ENCODE measurements at places on chromosomes 7 and 10.

DNA sequence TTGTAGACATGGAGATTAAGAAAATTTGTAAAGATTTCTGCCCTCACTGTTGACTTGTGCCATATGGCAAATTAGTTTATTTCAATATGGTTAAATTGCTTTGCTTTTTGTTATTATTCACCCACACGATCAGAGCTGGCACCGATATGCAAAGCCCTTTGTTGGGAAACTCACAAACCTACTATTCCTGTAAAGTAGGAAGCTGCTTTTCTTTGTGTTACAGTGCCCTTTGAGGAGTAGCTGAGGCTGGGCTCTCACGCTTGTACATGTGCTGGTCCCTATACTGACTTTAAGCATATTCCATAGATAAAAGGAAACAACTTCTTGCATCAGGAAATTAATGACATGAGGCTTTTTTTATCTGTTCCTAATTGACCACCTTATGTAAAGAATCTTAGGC lies 17.6 kb upstream of the AOAH start:
- no peak for DNase-seq

DNA sequence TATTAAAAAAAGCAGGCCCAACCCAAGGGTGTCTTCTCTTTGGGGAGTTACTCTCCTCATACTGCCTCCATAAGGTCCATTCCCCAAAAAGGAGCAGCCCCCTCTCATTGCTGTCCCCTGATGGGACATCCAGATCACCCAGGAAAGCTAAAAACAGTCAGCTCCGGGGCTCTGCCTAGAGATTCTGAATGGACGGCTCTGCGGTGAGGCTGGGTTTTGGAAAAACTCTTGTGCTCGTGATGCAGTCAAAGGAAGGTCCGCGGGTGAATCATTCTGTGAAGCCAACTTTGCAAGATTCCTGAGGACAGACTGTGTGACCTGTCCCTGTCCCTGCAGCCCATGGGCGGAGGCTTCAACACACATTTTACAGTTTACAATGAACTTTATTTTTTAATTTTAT lies 351.5 kb downstream of the TYW1 start:
- DNase-seq: no peak

DNA sequence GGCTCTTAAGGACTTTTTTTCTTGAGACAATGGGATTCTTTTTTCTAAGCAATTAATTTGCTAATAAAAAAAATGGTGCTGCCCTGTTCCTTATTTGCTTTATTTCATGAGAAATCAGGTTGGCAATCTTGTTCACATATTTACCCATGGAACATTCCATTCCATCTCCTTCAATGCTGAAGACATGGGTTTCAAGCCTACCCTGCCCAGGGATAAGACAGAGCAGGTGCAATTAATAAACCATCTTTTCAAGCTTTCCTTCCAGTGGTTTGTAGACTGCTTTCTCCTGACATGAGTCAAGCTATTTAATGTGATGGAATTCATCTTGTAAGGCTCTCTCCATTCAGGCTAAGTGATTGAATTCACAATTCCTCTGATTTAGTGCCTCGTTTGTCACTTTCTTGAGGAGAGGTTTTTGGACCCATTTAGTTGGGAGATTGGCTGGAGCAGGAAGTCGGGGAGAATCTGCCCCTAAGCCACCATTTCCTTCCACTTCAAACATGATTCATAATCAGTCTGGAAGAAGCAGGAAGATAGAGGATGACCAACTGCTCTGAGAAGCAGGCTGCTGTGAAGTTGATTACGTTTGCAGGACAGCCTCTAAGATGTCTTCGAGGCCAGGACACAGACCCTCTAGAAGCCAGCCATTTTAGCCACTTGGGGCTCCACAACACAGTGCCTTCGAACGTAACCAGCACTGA lies 552.4 kb upstream of the GALNT17 start:
- no peak for DNase-seq

- no peak for DNase-seq
Observed at GRCh38 chr7:142898377-142899170, 13.0 kb upstream of the TRPV6 start.

GRCh38 chr10:102069071-102069470 lies 3.9 kb downstream of the HPS6 start:
- no peak for DNase-seq

DNA sequence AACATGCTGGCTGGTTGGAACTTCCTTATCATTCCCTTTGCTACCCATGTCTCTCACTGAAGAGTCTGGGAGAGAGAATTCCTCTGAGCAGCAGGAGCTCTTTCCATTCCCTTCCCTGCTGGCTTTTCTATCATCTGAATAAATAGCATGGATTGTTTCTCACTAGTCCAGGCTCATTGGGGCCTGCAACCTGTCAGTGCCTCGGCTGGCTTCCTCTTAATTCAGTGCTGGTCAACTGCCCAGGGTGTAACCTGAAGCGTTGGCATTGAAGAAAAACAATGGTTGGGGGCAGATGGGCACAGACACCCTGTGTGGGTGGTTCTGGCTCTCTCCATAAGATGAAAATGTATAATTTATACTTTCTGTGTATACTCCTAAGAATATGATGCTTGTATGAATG lies 155.6 kb downstream of the ANLN start:
- no peak for DNase-seq

DNA sequence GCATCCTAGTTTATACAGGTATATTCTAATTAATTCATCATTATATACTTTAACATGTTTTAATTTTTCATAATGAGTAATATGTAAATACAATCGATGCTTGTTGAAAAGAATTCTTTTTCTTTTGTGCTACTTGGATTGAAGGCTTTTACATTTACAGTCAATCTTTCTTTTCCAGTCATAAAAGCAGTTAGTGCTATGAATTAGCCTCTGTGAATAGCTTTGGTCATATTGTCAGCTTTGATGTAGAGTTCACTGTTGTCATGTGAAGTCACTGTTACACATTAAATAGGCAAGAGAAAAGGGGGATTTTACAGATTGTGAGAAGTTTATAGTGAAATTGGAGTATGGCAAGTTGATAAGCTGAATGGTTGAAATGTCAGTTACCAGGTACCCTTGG lies 103.3 kb upstream of the FAM133B start:
- no peak for DNase-seq

- DNase-seq: no peak
Observed at GRCh38 chr10:42476101-42476500, 162.3 kb downstream of the ZNF33B start.

GRCh38 chr7:135769005-135769802 lies 20.6 kb upstream of the FAM180A start:
- no peak for DNase-seq

DNA sequence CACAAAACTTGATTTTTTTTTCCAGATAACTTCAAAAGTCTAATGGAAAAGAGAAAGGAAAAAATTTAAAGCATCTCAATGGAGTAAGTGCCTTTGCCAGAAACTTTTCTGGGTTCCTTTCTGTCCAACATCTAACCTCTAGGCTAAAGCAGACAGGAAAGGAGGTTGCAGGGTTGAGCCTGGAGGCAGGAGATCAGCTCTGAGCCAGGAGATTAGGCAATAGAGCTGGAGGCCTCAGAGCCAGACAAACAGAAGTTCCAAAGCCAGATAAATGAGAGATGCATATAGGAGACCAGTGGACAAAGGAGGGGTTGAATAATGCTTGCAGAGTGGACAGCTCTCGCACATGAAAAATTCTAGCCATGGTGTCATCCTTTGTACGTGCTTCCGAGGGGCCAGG lies 42.9 kb downstream of the CHN2 start:
- DNase-seq: no peak

DNA sequence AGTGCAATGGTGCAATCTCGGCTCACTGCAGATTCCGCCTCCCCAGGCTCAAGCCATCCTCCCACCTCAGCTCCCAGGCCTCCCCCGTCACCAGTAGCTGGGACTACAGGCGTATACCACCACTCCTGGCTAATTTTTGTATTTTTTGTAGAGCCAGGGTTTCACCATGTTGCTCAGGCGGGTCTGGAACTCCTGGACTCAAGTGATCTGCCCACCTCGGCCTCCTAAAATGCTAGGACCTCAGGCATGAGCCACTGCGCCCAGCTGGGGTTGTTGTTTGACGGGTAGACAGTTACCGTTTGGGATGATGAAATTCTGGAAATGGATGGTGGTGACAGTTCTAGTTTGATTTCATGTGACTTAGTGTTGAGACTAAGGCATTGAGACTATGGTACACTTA lies 15.3 kb downstream of the CALML3 start:
- no peak for DNase-seq

GRCh38 chr7:15989194-15989593 lies 302.7 kb upstream of the MEOX2 start:
- DNase-seq: no peak

GRCh38 chr10:67302701-67303100 lies 376.9 kb downstream of the LRRTM3 start:
- DNase-seq: no peak

DNA sequence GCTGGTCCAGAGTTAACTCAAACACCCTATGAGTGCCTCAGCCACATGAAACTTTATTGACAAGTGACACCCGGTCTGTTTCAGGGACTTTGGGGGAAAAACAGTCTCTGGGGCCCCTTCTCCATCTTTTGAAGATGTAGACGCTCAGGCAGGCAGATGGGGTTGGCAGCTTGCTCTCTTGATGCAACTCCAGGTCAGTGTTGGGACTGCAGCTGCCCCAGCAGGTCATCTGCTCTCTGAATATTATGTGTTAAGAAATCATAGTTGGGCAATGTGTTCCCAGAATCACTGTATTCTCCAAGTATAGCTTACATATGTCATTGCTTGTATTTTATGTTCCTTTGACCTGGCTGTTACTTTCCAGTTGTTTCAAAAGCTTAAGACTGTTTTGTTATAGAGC lies 544.9 kb upstream of the MGMT start:
- no peak for DNase-seq

DNA sequence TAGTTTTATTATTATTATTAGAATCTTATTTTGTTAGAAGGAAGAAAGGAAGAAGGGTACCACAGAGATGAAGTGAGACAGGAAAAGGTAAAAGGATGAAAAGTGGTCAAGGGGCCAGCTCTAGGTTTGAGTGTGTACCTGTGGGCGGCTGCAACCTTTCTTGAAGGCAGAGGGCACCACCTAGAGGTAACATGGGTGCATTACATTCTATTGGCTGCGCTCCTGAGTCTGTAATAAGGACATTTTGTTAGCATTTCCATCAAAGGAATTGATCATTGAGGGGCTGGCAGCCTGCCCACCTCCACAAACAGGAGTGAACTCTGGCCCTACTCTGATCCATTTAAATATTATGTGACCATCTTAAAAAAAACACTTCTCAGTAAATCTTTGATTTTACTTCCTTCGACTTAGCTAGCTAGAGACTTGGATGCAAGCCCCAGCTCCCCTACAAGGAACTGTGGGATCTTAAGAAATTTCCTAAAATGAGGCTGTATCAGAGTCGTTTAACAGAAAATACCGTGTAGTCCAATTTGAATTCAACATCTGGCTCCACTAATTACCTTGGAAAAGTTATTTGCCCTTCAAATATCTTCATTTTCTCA lies 610.4 kb downstream of the IPMK start:
- DNase-seq: no peak

GRCh38 chr10:119049777-119050176 lies 20.3 kb downstream of the NANOS1 start:
- DNase-seq: no peak

- DNase-seq: no peak
Observed at GRCh38 chr7:29320577-29320976, 126.0 kb downstream of the CHN2 start.

DNA sequence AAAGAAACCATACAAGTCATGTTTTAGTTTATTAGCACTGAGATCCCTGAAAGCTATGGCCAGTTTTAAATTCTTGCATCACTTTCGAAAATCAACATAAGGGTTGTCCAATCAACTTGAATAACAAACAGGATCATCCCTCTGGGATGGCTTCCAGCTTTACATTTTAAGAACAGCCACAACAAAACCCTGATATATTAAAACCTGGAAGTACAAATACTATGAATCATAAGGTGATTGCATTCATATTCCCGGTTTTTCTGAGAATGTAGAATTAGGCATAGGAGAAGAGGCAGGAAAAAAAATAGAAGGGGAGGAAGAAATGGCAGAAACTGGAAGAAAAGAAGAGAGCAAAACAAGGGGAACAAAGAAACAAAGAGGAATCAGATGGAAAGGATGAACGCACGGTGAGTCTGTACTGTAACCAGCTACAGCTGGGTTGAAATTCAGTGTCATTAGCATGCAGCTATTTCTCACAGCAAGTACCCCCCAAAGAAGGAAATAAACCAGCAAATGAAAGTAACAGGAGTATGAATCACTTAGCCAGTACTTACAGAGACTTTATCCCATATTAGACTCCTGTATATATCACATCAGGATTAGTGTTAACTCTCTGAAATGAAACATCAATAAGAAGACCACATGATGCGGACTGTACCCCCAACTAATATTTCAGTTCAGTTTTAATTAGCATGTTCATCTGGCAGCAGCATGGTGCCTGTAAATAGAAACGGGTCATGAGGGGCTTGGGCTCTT lies 301.3 kb downstream of the RNLS start:
- DNase-seq: no peak

Data from activated gamma-delta T cell (primary cell).